ENCODE measurements at places on chromosomes 11 and 22.

DNA sequence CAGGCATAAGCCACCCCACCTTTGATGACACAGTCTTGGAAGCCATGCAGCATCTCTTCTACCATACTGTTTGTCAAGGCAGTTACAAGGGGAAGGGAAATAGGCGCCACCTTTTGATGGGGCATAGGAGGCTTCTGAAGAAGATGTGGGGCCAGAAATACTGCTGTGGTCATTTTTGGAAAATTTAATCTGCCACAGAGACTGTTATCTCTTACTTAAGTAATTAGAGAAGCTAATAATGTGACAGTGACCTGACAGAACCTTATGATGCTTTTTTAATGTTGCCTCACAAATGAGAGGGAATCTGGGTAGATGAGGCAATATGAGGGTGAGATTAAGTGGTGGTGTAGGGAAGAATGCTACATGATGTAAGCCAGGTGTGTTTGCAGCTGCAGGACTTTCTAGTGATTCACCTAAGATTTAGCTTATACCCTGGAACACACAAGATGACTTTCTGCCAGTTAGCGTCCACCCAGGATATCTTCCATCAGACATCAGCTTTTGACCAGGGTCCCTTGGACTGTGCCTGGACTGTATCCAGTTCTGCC is 34.3 kb upstream of the ADORA2A start:
- no peak for DNase-seq

- DNase-seq = peak; percentile 80
Observed at GRCh38 chr11:94028436-94028835, 7.3 kb downstream of the HEPHL1 start.

DNA sequence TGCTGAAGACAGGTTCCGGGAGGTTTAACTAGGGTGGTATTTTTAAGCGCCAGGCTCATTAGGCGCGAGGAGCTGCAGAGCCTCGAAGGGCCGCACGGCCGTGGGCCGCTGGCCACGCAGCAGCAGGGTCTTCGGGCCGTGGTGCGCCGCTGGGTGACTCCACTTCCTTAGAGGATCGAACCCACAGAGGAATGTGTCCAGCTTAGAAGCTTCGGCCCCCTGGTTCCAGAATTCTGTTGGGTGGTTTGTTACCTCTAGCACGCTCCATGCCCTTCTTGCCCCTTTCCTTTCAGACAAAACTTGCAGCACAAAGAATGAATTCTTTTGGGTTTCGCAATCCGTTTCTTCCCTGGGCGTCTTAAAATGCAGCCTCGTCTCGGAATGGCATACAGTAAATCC is 773 bp upstream of the PATL1 start:
- DNase-seq = peak; percentile 28

DNA sequence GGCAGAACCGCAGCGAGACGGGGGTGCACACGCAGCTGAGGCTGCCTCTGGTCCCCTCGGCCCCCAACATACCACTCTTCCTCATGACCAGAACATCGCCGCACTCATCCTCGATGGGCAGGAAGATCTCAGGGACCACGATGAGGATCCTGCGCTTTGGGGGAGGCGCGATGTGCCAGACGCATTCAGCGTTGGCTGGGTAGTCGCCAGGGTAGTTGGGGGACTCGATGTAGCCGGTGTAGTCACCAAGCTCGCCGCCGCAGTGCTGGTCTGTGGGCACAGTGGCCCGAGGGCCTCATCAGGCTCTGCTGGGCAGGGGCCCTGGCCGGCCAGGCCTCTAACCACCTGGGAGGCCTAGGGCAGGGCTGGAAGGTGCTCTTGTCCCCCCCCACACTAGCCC is 23.0 kb upstream of the TTLL12 start:
- no peak for DNase-seq

DNA sequence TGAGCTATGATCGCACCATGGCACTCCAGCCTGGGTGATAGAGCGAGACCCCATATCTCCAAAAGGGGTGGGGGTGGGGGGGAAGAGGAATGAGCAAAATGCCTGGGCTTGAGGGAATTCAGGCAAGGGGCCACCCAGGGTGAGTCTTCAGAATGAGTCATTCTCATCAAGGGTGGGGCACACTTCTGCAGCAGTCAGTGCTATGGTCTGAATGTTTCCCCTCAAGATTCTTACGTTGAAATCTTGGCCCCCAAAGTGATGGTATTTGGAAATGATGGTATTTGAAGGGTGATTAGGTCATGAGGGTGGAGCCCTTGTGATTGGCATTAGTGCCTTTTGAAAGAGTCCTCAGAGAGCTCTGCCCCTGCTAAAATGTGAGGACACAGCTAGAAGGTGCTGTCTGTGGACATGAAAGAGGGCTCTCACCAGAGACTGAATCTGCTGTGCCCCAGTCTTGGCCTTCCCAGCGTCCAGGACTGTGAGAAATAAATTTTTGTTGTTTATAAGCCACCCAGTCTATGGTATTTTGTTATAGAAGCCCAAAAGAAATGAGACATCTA is 86.4 kb upstream of the THY1 start:
- peak; percentile 40 for DNase-seq

- no peak for DNase-seq
Observed at GRCh38 chr11:117497206-117497951, 169.7 kb downstream of the CEP164 start.

- no peak for DNase-seq
Observed at GRCh38 chr22:23215294-23216241, 35.3 kb downstream of the BCR start.

GRCh38 chr11:521177-521688 is 14.1 kb downstream of the HRAS start:
- no peak for DNase-seq

DNA sequence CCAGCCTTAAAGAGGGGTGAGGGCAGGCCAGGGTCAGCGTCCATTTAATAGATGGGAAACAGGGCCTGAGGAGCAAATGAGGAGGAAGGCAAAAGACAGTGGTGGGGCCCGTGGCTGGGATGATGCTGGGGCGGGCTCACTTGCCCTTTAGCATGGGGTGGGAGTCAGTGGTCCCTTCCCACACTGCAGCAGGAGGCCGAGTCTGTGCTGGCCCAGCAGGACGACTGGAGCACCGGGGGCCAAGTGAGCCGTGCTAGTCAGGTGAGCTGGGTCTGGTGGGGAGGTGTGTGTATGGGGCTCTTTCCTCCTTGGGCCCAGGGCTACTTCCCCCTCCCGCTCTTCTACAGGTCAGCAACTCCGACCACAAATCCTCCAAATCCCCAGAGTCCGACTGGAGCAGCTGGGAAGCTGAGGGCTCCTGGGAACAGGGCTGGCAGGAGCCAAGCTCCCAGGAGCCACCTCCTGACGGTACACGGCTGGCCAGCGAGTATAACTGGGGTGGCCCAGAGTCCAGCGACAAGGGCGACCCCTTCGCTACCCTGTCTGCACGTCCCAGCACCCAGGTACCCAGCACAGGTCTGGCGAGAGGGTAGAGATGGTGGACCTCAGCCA is 12.8 kb downstream of the SCYL1 start:
- no peak for DNase-seq

DNA sequence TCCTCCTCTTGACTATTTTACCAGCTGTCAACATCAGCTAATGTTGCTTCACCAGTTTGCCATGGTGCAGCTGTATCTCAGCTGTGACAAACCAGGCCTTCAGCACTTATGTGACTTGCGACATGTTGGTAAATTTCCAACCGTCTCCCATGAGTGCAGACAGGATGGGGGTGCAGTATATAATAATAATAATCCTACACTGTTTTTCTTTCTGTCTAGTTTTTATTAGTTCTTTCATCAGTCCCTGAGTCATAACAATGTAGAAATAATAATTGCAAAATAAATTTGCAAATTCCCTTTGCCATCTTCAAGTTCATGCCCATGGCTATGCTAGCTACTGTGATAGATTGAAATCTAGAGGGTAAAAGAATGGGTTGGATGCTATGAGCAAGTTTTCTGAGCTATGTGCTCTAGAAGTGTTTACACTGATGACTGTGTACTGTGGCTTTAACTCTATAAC is 4.9 kb downstream of the MMP13 start:
- no peak for DNase-seq

DNA sequence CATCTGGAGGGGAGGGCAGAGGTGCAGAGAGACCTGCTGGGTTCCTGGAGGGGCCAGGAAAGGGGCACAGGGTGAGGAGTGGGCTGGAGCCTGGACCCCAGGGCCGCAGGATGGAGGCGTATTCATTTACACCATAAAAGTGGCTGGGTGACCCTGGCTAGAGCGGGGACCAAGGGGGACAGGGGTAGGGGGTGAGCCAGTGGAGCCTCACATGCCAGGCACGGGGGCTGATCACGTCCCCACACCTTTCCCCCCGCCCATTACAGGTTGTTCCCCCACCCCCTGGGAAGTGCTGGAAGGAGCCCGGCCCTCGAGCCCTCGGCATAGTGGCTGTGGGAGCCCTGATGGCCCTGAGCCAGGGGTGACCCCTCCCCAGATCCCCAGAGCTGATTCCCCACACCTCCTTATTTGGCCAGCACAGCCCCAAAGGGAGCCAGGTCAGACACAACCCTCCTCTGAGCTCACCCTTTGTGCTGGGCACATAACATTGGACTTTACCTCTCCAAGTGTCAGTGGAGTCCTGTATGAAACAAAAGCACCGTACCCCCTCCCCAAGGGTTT is 781 bp downstream of the TCIRG1 start:
- DNase-seq = no peak

DNA sequence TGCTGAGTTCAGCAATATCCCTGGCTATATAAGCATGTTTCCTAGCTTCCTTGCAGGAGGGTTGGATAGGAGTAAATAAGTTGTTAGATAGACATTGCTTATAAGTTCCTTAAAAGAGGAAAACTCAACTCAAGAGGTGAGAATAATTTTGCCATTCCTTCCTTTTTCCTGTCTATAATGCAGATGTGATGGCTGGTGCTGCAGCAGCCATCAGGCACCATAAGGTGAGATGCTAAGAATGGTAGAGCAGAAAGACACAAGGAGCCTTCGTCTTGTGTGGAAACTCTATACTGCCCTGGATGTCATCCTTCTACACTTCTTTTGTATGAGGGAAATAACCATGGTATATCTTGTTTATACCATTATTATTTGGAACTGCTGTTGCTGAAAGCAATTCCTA is 74.5 kb upstream of the GRK3 start:
- no peak for DNase-seq

- DNase-seq = no peak
Observed at GRCh38 chr22:49829044-49829853, 1.6 kb upstream of the BRD1 start.

GRCh38 chr11:133078591-133079404 is 453.5 kb downstream of the OPCML start:
- DNase-seq = peak; percentile 6

- no peak for DNase-seq
Observed at GRCh38 chr11:84958295-84958694, 668.8 kb downstream of the DLG2 start.

- DNase-seq = no peak
Observed at GRCh38 chr11:117612177-117612576, 184.8 kb downstream of the DSCAML1 start.

DNA sequence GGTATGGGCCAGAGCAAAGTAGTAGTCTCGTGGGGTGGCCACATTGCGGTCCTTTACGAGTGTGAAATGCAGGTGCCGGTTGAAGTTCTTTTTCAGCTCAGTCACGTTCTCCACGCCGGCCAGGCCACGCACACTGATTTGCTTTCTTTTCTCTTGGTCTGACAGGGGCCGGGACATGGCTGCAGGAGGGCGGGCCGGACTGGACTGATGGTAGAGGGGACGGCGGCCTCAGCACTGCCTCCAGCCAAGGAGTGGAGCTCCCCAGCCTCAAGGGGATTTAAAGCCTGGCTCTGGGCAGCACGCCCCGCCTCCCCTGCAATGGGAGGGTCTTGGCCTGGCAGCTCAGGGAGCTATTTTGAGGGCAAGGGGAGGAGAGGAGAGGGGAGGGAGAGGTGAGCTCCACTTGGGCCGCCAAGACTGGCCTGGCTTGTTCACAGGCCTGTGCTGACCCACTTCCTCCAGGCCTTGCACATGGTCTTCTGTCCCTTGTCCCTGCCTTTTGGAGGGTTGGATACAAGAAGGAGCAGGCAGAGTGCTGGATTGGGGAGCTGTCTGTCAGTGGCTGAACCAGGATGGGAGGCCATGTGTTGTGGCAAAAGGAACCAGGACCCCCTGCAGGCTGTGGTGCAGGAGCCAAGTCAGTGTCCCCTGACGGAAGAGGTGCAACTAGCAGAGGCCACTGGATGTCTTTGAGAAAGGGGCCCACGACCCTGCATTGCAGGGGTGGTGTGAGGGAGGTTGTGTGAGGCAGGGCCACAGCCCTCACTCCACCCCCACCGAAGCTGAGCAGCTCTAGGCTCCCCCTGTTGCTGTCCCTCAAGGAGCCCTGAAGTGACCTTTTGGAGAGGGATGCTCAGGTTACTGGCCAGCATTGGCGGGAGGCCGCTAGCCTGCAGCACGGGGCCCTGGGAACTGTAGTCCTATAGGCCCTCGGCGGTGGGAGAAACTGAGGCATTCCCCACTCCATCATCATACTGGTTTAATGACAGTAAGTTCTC is at the start of gene PYGM:
TSS of gene PYGM (minus strand) at position 253 of the 998 bp plus-strand sequence. CDS start at position 177, 76 bp downstream.
- no peak for DNase-seq

DNA sequence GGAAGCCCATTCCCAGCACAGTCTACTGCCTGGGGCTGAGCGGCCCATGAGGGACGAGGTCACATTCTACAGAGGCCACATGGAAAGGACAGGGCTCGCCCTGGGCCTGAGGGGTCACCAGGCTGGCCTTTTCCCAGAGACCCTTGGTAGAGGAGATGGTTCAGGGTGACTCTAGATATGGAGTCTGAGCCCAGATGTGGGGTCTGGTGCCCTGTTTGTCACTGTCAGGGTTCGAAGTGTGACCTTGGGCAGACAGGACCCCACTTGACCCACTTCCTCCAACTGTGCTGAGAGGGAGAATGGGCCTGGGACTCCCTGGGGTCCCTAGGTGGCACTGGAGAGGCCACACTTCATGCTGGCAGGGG is 81.0 kb downstream of the MYEOV start:
- DNase-seq = no peak

GRCh38 chr11:36258730-36259360 is 30.4 kb downstream of the COMMD9 start:
- DNase-seq = no peak

- no peak for DNase-seq
Observed at GRCh38 chr22:19986410-19987341, 29.9 kb downstream of the ARVCF start.

GRCh38 chr11:114291381-114291780 is 4.8 kb upstream of the NNMT start:
- DNase-seq = no peak

Data from HS-5 (cell line).